Activated effector memory CD4-positive, alpha-beta T cell treated with anti-CD3 and anti-CD28 coated beads, Interleukin-2, amount 50 U/mL, for 16 hours (primary cell): ENCODE measurements at places on chromosomes 12 and 14.

- no peak for DNase-seq
Measured at GRCh38 chr12:124194264-124194892, 100.5 kb upstream of the RFLNA start.

DNA sequence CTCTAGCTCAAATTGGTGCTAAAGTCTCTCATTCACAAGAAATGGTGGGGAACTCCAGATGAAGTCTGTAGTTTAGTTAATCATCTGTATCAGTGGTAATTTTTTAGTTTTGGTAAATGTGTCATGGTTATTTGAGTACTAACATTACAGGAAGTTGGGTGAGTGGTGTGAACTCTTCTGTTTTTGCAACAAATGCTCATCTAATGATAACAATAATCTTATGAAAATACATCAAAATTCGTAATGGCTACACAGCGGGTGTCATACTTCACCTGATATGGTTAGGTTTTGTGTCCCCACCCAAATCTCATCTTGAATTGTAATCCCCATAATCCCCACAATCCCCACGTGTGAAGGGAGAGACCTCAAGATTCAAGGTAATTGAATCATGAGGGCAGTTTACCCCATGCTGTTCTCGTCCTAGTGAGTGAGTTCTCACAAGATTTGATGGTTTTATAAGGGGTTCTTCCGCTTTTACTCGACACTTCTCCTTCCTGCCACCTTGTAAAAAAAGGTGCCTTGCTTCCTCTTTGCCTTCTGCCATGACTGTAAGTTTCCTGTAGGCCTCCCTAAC lies 209.3 kb upstream of the FOXN3 start:
- DNase-seq: no peak

GRCh38 chr12:131112700-131113290 lies 159.1 kb downstream of the ADGRD1 start:
- no peak for DNase-seq

DNA sequence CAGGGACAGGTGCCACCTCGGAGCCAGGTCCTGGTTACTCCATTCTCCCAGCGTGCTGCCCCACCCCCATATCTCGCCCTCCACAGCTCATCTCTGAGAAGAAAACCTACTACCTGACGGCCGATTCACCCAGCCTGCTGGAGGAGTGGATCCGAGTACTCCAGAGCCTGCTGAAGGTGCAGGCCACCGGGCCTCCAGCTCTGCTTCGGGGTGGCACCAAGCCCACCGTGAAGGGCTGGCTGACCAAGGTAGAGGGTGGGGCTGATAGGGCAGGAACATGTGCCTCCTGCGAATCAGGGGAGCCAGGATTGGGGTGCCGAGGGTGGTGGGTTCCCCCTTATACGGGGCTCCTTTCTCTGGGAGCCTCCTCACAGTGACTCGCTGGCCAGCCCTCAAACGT lies 25.9 kb downstream of the PIGH start:
- DNase-seq: peak; percentile 55

GRCh38 chr12:65605019-65605418 lies 219.3 kb upstream of the HMGA2 start:
- DNase-seq: no peak

DNA sequence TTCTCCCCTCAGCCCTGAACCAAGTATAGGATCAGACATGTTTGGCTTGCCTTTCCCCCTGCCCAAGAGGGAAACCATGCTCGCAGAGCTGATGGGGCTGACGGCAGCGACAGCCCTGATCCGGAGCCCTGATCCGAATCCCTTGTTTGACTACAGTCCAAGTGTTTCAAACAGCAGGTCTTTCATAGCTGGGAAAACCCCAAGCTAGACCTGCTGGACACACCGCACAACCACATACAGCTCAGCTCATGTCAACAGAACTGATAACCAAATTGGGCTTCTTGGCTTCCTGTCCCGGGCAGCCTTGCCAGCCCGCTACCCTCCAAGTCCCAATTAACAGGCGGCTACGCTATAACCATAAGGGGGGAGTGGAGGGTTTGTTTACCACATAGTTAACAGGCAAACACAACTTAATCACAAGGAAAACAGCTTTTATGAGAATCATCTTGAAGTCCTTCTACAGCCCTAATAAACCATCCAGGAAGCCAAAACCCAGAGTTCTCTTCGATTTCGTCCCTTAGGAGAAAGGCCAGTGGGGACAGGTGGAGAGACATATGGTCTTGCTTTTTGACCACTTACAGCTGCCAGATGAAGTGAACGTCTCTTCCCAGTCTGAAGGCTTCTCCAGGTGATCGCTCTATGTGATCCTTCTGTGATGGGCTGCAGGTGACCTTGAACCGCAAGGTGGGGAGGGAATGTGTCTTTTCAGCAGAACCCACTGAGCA lies 64.5 kb upstream of the MANSC4 start:
- DNase-seq: no peak

DNA sequence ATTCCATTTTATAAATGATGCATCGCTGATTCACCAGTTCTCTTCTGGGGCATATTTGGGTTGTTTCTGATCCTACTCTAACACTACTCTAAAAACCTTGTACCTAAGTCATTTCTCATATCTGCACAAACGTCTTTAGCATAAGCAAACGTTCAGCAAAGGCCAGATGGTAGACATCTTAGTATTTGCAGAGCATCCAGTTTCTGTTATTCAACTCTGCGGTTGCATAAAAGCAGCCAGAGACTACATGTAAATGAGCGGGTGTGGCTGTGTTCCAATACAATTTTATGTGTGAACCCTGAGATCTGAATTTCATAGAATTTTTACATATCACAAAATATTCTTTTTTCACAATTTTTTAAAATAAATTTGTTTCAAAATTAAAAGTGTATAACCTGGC lies 22.8 kb upstream of the MMP17 start:
- no peak for DNase-seq

GRCh38 chr12:105812366-105812765 lies 326.4 kb downstream of the NUAK1 start:
- DNase-seq: no peak

DNA sequence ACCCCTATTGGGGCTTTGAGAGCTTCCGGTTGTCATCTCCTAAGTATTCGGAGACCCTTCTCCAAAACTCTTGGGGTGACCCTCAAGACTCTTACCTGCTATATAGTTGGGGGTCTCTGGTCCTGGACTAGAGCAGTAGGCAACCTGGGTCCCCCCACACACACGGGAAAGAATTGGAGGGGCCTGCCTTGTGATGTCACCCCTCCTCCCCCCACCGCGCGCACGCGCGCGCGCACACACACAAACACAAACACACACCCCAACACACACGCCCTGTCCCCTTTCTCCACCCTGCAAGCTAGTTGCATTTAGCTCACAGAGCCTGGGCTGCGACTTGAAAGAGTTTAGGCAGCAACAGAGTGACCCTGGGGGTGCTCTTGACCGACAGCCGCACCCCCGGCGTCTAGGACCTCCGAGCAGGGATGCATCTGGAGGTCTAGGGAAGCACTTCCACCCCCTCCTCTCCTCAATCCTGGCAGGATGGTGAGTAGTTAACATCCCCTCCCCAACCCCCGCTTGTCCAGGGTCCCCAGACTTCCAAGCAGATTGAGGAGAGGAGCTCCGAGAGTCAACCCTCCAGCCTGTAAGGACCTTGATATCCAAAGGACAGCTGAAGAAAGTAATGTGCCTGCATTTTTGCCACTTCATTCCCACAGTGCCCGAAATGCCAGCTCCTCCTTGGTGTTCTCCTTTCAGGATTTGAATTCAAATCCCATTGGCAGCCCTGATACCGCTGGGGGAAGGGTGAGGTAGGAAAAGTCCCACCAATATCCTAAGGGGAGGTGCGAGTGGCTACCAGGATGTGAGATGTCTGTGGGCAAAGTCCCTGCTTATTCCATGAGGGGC lies 1.4 kb upstream of the DNAJC14 start:
- DNase-seq: peak; percentile 75

- no peak for DNase-seq
Measured at GRCh38 chr14:33045760-33046159, 107.1 kb downstream of the NPAS3 start.

DNA sequence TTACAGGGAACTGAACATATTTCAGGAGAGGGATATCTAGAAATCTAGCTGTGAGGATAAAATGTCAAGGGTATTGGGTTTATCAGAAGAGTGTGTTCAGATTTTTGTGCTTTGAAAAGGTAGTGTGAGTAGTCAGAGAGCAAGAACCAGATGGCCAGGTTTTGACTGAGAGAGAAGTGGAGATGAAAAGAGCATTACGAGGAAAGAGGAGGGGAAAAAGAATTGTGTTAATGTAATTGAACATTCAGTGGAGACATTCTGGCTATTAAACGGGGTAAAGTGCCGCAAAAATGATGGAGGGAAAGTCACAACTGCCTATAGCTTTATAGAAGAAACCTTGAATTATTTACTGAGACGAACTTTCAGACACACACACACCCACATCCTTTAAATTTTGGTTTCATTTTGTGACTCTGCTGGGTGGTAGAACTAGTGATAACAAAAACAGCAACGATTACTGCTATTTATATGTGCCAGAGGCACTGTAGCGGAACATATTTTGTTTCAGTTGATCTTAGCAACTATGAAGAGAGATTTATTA lies 213.6 kb downstream of the ERC1 start:
- no peak for DNase-seq

DNA sequence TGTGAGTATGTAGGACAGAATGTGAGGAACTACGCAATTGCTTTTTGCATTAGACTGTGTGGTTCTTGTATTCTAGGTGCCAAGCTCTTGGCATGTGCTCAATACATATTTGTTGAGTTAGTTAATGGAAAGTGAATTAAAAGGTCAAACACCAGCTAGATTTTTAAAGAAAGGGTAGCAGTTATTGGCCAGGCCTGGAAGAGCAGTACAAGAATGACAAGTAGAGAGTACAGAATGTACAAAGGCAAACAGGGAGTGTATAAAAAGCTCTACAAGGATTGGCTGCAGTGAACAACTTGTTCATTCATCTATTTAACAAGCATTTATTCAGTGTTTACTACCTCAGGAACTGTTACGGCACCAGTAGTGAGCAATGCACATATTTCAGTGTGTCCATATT lies 854.0 kb upstream of the SEL1L start:
- no peak for DNase-seq

DNA sequence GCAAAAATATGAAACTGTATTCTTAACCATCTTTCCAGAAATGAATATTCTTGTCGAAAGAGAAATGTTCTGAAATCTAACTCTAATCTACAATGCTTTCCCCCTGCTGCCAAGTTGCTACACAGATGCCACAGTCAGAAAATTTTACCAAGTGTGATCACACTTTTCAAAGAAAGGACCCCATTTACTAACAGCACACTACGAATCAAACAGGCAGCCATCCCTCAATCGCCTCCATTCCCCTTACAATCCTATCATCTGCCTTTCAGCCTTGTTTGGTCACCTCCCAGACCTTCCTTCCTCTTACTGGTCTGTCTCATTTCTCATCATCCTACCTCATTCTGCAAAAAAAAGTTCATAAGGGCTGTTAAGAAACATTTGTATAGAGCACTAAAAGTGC lies 190.1 kb downstream of the MED13L start:
- DNase-seq: no peak

DNA sequence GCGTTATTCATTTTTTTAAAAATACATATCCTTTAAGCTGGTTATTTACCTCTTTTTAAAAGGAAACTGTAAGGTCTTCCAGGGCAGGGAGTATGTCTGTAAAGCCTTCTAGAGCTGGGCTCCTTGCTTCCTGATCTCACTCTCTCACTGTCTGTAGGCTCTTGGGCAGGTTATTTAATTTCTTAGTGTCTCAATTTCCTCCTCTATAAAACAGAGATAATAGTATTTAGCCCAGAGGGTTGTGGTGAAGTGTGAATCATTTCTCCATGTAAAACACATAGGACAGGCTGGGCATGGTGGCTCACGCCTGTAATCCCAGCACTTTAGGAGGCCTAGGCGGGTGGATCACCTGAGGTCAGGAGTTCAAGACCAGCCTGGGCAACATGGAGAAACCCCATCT lies 25.9 kb upstream of the LTA4H start:
- no peak for DNase-seq

DNA sequence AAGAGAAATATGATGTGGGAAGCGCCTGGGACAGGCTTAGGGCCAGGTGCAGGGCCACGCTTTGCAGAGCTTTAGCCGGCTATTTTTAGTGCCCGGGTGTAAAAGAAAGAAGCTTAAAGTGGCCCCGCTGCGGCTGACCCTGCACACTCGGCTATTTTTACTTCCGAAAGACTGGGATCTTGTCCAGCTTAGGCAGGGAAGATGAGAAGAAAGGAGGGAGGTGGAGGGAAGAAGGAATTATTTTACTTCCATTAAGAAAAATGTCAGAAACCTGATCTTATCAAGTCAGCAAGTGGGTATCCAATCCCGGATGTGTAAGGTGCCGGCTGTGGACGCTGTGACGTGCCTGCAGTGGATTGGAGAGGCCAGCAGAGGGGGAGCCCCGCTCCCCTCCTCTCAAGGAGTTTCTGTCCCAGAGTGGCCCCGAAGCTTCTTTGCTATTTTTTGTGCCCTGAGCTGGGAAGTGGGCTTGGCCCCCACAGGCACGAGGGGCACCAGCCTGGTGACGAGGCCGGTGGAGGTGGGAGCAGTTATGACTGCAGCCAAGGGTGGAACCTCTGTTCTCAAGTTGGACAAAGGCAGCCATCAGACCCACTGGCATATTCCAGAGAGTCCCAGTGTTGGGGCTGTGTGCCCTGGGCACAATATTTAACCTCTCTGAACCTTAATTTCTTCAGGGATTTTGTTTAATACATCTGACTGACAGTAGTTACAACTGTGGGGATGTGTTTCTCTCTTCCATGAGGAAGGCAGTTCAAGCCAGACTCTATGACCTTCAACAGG lies 97.7 kb downstream of the ESRRB start:
- DNase-seq: no peak

DNA sequence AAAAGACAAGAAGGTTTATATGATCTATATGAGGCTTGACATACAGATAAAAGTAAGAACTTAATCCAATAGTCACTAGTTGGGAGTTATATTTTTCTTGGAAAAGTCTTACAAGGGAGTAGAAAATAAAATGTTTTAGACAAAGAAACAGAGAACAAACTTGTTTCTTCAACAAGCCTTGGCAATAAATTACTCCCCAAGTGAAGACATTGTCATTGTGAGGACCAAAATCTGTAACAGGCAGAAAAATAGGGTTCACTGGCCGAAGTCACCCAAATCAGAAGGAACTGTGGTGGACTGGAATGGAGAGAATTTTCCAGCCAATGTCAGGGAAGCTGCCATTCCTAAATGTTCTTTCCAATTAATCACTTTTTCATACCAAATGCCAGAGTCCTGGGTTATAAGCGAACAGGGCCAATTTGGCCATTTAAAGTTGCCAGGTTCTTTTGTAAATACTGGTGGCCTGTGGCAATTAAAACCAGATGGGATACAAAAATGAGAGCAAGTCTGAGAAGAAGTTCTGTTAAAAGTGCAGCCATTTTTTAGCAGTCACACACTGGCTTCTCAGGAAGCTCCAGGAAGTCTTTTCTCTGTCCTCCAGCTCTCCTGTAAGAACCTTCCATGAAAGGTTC lies 117.3 kb upstream of the OVCH1 start:
- DNase-seq: no peak

DNA sequence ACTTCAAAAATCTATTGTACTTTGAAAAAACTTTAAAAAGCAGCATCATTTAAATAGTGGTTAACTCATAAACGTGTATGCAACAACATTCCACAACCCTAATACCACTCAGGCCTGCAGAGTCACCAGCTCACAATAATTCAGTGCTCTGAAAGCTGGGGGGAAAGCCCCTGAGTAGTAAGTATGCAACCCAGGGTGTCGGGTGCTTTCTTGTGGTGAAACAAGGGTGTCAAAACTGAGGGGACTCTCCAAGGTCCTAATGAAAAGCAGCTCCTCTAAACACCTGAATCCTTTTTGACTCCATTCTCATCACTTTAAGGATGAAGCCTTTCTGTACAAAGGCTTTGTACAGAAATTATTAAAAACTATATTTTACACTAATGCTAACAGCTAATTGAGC lies 33.7 kb downstream of the FGFR1OP2 start:
- peak; percentile 83 for DNase-seq
